AG09309 (cell line): ENCODE measurements at places on chromosomes 7 and 10.

DNA sequence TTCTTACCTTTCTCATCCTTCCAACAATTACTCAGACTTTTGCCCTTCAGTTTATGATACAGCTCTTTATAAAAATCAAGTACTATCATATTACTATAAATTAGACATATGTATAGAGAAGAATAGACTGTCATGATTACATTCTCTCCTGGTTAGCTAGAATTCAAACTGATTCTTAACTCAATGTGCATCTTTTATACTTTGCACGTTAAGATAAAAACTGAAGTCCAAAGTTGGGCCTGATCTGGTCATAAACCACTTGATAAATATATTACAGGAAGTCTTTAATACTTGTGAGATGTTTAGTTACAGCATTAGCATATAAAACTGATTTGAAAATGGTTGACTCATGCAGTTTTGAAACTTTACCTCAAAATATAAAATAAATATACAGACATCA, 2.6 kb downstream of the AGR3 start:
- DNase-seq, result no peak

DNA sequence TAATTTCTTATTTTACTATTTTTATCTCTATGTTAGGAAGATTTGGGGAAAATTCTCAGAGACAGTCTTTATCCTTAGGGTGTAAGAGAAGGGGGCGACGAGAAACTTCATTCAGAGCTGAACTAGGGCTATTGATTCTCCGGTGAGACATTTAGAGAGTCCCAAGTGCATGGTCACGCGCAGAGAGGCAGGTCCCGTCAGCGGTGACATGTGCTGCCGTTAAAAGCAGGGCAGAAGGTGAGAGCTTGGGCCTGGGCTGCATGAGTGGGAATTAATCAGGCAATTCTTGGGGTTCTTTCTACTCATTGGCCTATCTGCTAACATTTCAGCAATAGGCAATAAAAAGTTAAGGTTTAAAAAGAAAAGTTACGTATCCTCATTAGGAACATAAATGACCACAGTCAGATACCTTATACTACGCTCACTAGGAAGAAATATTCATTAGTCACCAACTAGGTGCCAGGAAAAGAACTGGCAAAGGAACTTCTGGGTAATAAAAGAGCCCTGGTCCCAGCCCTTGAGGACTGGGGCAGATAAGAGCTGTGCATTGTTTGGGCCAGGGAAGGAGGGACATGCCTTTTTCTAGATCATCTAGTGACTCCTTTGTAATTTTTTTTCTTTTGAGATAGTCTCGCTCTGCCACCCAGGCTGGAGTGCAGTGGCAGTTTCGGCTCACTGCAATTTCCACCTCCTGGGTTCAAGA, 21.2 kb downstream of the PRKCQ start:
- DNase-seq, result no peak

DNA sequence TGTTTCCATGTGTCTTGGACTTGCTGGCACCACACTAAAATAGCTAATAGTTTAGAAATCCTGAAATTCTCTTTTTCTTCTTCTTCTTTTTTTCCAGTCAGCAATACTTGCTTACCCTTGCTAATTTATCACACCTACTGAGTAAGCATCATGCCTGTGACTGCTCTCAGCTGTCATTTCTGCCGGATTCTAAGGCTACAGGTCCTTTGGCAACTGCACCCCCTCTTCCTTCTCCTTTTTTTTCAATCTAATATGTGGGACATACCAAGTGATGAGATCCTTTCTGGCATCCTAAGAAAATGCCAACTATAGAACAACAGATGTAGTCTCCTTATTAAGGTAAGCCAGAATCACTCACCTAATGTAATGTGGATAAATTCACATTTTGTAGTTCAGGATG, 444.7 kb downstream of the MAGI2 start:
- no peak for DNase-seq

GRCh38 chr10:22246680-22247391, 29.0 kb upstream of the EBLN1 start:
- DNase-seq, result peak; percentile 59

DNA sequence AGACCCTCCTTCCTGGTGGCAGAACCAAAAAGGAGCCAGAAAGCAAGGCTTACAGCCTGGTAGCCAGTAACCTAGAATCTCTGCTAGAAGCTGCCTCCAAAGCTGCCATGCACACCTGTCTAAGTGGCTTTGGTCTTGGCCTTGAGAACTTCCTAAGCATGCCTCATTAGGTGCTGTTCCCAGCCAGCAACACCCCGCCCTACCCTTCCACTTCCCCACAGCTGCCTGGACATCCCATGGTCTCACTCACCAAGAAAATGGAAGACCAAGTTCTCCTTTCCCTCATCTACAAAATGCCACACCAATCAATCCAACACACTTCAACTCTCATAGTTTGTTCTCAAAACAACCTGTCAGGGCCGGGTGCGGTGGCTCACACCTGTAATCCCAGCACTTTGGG, 4.2 kb downstream of the PSAP start:
- DNase-seq, result no peak

GRCh38 chr7:77979219-77979618, 180.6 kb downstream of the PHTF2 start:
- DNase-seq, result no peak

DNA sequence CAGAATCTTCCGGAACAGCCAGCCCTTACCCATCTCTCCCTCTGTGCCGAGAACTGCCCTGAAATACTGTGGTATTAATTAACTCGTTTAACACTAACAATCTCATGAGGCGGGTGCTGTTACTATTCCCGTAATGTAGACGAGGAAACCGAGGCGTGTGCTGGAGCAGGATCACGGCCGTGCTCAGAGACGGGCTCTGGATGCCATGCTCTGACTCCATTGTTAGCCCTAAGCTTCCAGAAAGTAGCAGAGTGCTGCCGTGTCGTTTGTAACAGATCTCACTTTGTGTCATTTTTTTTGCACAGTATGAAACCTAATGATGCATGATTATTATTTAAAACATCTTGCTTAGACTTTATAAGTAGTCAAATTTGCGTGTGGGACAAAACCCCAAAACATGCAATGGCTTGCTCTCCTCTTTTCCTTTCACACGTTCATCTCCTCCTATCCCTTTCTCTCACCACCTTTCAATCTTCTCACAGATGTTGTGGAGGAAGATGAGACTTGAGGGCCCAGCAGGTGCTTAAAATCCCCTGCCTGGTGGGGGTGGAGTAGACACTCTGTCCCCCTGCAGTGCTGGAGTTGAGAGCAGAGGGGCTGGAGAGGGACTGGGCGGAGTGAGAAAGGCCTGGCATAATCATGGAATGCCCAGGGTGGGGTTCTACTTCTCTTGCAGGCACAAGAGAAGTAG, 482 bp upstream of the ACTR3C start:
- no peak for DNase-seq

- DNase-seq, result peak; percentile 90
These were observed 288.4 kb downstream of the SNX13 start for GRCh38 chr7:17651863-17652385.

DNA sequence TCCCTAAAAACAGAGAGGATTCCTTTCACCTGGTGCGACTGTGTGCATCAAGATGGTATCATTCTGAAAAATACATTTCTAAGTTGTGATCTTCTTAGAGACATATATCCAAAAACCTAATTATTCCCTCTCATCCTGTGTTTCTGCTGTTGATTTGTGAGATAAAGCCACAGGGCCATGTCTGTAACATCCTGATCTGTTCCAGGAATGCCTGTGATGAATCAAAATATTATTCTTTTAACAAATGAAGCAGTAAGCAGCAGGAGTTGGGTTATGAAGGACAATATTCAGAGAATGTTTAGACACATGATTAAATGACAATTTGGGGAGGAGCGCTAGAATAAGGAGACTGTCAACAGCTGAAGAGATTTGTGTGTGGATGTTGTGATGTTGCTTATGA, 731.4 kb downstream of the KCNMA1 start:
- DNase-seq, result no peak
